ENCODE measurements at places on chromosomes 5 and 9. TPM values are rescaled to one million over a fixed set of nuclear protein-coding genes. Genes with fewer than 3 reads are reported as not detected.
A peak's percentile ranks its signal among the peaks of the same experiment; 100 is the strongest.

DNA sequence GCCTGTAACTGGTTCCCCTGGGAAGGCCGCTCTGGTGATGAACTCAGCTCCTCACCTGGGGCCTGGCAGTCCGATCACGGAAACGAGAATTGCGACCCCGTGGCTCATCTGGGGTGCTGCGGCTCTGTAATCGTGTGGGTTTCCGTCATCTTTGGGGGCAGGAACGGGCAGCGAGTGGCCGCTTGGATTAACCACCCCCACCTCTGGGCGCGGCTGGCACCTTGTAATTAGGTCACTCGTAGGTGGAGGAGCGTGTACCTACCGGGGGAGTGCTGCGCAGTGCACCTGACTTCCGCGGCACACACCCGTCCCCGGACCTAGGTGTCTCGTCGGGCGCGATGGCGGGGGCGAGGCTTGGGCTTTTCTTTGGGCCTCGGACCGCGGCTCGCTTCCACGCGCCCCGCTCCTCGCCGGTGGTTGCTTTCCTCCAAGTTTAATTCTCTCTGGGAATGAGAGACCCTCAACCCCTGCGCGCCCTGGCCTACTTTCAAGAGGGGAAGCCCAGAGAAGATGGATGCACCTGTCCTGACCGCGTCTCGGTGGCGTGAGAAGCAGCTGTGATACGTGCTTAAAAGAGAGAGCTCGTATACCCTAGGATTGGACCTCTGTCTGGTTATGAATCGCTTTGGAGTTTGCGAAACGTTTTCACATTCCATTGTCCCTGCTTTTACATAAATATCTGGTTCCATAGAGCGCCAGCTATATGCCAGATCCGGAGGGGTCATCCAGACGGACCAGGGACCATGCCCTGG lies 744 bp upstream of the PPP2CA start:
- peaks cover 37% of the 10 kb centered on the region for H3K4me1 ChIP-seq
- H3K27me3 ChIP-seq = no peaks in the 10 kb centered on the region
- DNase-seq = no peak
- H3K36me3 ChIP-seq = peaks cover 31% of the 10 kb centered on the region
- H3K4me3 ChIP-seq = peak overlapping the region; percentile 89

- H3K27me3 ChIP-seq = peaks cover 74% of the 10 kb centered on the region
- H3K36me3 ChIP-seq = peaks cover 9% of the 10 kb centered on the region
- no peak overlapping the region for H3K27ac ChIP-seq
- H3K4me1 ChIP-seq = peaks cover 28% of the 10 kb centered on the region
- DNase-seq = no peak
These were observed 2.0 kb downstream of the PITX1 start for GRCh38 chr5:135031813-135032694.

DNA sequence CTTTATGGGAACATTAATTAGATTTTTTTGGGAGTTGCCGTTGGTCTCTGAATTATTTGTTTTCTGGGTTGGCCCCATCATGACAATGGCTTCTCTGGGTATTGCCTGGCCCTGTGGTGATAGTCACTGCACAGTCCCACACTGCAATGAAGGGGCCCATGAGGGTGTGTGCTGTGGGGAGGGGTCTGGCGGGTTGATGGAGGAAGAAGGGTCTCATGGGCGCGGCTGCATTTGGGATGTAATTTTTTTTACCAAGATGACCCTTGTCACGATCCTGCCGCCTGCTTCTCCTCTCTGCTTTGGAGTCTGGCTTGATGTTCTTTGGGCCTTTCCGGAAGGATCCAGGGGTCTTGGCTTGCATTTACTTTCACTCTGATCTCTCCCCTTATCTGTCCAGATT lies 44.1 kb downstream of the WNK2 start:
- H3K36me3 ChIP-seq = no peaks in the 10 kb centered on the region
- H3K27ac ChIP-seq = no peak overlapping the region
- DNase-seq = no peak
- no peak overlapping the region for H3K4me3 ChIP-seq
- peaks cover 4% of the 10 kb centered on the region for H3K27me3 ChIP-seq

- H3K4me3 ChIP-seq = peak overlapping the region; percentile 88
- no peaks in the 10 kb centered on the region for H3K27me3 ChIP-seq
- H3K4me1 ChIP-seq = peaks cover 27% of the 10 kb centered on the region
These were observed 1.3 kb downstream of the CD74 start for GRCh38 chr5:150411245-150411979.

CCL19 gene
- not detected for total RNA-seq
